ENCODE measurements at places on chromosomes 4 and X.

GRCh38 chr4:16809943-16810342 is 88.5 kb downstream of the LDB2 start:
- no peak for DNase-seq

DNA sequence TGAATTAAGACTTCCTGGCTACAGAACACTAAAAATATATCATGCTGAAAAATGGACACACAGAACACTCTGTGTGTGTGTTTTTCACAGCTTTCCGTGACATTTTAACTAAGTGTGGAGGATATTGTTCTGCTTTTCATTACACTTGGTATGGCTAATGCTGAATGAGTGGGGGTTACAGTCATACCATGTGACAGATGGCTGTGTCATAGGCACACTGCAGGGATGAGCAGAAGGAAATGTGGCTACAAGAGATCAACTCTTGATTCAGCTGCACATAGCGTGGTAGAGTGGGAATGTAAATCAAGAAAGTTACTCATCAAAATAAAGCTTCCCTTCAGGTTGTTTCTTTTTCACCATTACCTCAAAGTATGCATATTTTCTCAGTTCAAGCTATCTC is 669.8 kb downstream of the IQCM start:
- DNase-seq, result no peak

- DNase-seq, result no peak
Measured at GRCh38 chr4:7878323-7878722, 61.3 kb downstream of the AFAP1 start.

- DNase-seq, result no peak
Measured at GRCh38 chr4:136713140-136713539, 819.2 kb downstream of the PCDH18 start.

- DNase-seq, result no peak
Measured at GRCh38 chrX:143615851-143616250, 20.1 kb downstream of the SLITRK4 start.

DNA sequence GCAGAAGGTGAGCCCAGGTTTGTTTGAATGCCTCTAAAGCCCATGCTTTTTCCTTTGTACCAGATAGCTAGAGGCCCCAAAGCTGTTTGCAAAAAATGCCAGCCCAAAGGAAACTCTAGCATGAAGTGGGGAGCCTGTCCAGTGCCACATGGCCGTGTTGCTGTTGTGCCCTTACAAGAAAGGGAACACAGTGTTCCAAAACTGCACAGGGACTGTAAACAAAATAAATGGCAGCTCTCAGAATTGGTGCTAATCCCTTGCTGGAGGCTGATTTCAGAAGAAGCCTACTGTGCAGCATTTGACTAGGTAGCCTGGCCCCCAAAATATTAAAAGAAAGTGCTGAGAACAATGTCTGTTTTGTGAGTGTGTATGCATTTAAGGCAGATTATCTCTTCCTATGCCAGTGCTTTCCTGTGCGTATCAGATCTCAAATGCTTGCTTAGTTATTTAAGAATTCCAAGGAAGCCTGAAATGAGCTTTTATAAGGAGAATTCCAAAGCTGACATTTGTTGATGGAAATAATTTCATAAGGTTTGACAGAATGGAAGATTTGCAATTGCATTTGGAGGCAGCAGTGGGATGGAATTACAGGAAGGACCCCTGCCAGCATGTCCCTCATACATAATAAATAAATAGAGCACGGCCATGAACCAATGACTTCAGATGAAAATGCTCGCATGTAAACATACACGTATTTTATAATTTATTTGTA is 115.7 kb downstream of the IRF2 start:
- no peak for DNase-seq

- no peak for DNase-seq
Measured at GRCh38 chrX:10178866-10179463, 22.2 kb downstream of the CLCN4 start.

DNA sequence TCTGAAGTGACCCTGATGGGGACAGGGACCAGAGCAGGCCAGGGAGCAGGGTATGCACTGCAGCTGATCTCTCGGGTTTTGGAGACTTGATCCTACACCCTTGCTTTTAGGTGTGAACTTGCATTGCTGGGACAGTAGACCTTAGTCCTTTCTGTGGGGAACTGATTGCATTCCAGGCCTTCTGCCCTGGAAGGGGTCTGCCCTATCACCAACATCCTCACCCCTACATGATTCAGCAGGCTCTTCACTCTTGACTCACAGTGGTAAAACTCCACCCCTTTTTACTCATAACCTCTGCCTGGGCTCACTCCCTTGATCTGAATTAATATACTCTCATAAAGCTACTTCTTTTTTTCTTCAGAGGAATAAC is 6.6 kb upstream of the DDX60L start:
- peak; percentile 41 for DNase-seq

DNA sequence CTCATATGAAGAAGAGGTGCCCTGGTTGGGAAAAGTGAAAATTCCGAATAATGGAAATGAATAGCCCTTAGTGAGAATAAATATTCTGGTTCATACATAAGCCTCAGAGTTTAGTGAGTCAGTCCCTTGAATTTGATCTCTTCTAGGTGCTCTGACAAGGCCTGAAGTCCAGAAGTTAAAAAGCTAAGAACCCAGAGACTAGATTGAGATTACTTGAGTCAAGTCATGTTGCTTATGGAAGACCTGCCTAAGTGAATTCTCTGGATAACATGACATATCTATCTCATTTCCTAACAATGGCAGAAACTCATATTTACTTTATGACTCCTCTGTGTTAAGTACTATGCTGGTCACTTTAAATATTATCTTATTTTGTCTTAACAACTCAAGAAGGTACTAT is 10.5 kb upstream of the PRSS48 start:
- DNase-seq, result no peak

DNA sequence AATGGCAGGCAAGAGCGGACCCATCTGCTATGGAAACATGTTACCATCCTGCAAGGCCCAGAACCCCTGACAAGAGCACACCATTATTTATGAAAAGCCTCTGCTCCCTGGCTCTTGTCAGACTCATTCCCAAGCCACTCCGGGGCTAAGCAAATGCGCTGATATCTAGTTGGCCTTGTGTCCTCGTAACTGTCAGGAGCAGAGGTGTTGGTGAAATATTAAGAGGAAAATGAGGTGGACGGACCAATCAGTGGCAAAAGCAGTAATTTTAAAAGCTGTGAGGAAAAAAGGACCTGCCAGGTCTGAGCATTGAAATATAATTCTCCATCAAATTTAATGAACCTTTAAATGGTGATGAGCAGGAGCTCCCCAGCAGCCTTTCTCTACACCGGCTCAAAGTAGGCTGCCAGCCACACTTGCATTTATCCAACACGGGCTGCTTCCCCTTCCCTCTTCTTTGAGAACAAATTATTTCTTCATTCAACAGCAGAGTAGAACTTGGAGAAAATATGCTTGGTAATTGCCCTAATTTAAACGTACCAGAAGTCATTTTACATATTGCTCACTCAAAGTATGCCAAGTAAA is 214.3 kb downstream of the RASL11B start:
- DNase-seq, result no peak

GRCh38 chr4:12041828-12042227 is 613.1 kb upstream of the HS3ST1 start:
- DNase-seq, result peak; percentile 1

DNA sequence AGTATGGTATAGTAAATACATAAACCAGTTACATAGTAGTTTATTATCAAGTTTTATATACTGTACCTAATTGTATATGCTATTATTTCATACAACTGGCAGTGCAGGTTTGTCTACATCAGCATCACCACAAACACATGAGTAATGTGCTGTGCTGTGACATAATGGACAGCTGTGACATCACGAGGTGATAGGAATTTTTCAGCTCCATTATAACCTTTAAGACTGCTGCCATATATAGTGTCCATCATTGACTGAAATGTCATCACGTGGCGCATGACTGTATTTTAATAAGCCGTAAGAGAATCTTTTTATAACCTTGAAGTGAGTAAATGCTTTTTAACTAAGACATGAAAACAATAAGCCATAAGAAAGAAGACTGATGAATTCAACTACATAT is 44.8 kb upstream of the ANK2 start:
- no peak for DNase-seq

DNA sequence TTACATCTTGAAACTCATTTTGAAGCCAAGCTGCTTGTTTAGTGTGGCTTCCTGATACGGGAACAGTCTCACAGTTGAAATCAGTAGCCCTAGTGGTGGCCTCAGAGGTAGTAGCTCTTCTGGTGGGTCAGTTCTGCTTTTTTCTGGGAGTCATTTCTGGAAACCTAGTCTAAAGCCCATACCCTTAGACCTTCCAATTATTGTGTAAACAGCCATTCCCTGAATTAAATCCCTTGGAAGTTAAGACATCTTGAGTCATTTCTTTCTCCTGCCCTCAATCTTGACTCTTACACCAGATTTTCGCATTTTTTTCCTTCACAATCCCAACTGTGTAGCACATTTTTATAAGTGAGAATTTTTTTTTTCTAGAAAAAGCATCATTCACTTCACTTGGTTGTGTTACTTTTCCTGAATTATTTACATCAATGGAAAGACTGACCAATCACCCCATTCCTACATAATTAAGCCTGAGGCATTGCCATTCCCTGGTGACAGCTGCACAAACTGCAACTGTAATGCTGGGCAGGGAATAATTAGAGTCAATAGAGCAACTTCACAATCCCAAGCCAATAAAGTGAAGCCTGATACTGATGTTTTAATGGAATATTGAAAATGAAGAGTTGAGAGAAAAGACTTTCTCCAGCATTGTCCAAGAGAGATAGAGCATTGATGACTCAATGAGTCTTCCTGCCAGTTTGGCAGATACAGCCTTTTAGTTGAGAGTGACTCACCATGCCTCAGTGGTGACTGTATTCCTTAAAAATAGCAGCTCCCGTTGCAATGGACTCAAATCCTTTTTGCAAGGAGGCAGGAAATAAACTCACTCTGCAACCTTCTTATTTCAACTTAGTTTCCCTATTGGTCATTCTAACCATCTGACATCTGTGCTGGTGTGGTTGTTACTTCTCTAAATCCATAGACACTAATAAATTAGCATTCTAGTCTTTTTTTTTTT is 13.0 kb upstream of the SEPSECS start:
- DNase-seq, result peak; percentile 27

DNA sequence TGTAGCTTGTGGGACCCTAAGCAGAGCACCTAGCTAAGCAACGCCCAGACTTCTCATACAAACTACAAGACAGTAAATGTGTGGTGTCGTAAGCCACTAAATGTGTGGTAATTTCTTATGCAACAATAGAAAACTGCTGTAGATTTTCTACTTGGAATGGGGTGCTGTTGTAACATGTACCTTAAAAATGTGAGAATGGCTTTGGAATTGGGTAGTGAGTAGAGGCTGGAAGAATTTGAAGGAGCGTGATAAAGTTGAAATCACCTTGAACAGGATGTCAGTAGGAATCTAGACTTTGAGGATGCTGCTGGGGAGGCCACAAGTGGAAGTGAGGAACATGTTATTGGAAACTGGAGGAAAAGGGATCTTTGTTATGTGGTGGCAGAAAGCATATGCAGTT is 43.2 kb upstream of the FUNDC1 start:
- no peak for DNase-seq

GRCh38 chrX:3777416-3777815 is 64.0 kb upstream of the PRKX start:
- DNase-seq, result no peak

DNA sequence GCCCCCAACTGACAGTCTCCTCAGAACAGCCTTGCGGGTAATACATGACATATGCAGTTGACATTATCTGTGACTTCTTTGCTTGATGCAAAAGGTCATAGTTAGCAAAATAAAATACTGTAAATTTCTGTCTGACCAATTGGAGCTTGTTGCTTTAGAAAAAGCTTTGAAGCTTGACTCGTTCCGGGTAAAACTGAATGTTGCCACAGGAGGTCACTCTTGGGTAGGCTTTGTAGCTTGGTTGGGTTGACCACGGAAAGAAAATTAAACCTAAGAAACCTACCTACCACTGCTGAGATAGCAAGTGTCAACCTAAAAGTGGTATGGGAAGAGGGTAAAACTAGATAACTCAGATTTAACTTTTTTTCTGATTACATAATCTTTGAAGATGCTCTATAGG is 23.2 kb downstream of the PRPS2 start:
- peak; percentile 25 for DNase-seq

DNA sequence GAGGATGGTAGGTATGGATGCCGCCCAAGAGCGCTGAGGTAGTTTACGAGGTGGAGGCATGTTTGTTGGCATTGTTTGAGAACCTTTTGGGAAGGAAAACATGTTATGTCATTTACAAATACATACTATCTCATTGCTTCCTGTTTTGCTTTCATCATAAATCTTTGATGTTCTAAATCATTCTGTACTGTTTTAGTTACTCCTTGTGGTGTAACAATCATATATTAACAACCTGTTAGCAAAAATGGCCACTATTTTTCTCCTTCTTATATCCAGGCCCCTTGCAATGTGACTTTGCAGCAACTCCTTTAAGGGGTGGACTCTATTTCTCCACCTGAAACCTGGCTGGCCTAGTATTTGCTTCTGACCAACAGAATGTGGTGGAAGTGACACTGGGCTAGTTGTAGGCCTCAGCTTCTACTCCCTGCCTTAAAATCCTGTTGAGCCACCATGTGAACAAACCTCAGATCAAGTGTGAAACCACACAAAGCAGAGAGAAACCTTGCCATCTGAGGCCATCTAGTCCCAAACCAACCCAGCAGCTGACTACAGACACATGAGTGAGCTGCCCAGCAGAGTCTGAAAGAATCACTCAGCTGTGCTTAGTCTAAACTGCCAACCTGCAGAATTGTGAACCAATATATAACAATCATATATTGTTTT is 15.8 kb upstream of the CXorf38 start:
- DNase-seq, result no peak

Data from SW480 (cell line).